ENCODE measurements at places on chromosomes 7 and 10.

- DNase-seq = no peak
Measured at GRCh38 chr10:79928028-79928583, 20.8 kb downstream of the SFTPD start.

DNA sequence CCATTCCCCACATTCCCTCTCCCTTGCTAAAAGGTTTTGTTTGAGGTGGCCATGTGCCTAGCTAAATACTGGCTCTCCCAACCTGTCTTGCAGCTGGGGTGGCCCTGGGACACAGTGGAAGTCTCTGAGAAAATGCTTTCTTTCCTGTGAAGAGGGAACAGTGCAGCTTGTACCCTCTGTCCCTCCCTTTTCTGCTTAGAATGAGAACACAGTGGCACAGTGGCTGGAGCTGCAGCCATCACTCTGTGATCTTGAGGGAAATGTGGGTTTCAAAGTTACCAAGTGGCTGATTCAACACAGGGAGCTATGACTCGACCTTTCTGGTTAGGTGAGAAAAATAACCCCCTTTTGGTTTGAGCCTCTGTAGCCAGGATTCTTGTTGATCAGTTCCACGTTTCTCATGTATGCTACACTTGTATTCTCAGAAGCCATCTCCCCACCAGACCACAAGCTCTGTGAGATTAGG, 62.7 kb upstream of the CARD11 start:
- DNase-seq = no peak

DNA sequence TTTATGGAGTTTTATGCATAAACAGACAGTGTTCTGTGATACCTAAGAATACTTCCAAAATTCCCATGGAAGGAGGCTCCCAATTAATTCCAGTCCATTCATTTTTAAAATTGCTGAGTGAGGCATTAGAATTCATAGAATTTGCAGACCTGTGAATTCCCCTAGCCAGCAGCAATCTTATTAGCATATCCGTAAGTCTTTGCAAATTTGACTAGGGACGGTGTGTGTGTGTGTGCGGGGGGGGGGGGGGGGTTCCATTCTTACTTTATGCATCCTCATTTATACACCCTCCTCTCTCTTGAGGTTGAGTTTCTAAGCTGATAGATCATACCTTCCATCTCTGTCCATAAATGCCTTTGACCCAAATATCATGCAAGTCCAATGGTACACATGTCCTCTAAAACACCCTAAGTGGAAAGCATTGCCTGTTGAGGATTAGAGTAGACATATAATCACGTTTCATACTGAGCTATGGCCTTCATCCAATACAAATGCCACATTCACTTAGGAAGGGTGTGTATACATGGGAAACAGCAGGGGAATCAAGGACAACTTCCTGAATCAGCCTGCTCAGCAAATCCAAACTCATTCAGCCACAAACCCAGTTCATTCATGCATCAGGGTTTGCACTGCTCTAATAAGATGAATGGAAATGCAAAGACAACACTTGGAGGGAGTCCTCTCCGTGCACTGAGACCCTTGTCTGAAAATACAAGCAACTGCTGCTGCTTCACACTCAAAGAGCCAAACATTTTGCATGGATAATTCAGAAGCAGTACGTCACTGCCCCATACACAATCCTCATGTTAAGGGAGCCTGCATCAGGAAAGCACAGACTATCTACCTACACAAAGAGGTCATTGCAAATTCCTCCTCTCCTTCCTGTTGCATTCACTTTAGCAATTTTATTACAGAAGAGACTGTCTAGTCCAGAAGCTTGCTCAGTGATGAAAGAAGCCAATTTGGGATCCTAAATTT, 350.8 kb downstream of the KCNMA1 start:
- DNase-seq = peak; percentile 2

GRCh38 chr10:13893926-13894325, 307.2 kb downstream of the PRPF18 start:
- no peak for DNase-seq

- no peak for DNase-seq
Measured at GRCh38 chr7:27920281-27920946, 180.5 kb downstream of the TAX1BP1 start.

DNA sequence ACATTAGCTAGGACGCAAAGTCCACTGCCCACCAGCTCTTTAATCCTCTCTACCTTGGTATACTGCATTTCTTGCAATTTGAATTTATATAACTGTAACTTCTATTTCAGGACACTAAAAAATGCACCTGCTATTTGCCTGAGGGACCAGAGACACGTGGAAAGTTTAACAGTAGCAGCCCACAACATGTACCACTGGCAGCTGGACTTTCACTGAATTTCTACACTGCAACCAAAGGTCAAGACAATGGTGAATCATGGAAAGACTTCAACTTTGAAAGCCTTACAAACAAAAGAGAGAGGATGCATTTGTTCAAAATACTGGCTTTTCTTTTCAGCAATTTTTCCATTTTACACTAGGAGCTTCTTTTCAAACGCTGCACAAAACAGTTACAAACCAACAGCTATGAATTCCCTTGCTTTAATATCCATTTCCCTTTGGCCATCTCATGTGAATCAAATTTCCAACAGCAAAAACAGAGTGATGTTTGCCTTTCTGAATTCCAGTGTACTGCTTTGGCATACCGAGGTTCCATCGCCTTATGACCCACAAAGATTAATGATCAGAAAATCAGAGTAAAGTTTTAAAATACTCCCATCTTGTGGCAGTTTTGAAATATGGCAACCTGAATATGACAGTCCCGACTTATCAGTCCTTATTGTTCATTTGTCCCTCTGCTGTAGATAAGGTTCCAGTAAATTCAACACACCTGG, 29.9 kb upstream of the HNRNPH3 start:
- DNase-seq = peak; percentile 80

- peak; percentile 80 for DNase-seq
Measured at GRCh38 chr7:16646472-16647072, 591 bp downstream of the BZW2 start.

- DNase-seq = no peak
Measured at GRCh38 chr10:72622271-72622670, 3.6 kb downstream of the MICU1 start.

GRCh38 chr10:48805411-48805810, 120.7 kb downstream of the WDFY4 start:
- DNase-seq = no peak

- DNase-seq = peak; percentile 38
Measured at GRCh38 chr7:69847921-69848612, 249.8 kb downstream of the AUTS2 start.

DNA sequence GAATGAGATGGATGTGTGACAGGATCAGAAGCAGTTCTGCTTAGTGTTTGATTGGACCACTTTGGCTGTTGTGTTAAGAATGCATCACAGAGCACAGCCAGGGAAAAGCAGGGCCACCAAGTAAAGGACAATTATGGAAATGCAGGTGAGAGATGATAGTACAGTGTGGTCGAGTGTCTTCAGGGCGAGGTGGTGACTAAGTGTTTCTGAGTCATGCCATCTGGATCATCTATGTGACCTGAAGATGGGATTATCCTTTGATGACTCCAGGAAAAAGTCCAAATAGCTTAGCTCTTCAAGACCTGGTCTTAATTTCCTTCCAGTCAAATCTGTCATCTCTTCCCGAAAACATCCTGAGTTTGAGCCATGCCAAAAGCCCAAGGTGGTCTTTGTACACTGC, 523.2 kb upstream of the IGFBP3 start:
- DNase-seq = peak; percentile 68

DNA sequence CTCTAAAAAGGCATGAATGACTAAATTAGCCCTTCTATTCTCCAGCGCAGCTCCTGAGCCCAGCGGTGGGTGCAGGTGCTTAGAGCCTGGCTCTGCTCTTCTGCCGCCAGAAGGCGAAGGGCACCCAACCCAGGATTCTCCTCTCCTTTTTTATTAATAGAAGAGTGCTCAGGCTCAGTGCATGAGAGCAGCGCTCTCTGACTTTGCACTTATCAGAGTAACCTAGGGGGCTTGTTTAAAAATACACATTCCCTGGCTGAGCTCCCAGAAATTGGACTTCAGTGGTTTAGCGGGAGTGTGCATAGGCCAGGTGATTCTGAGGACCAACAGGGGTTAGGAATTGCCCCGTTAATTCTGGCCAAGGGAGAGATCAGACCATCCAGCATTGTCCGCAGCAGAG, 1.7 kb upstream of the PFKP start:
- DNase-seq = no peak

GRCh38 chr7:22333680-22334141, 23.2 kb downstream of the RAPGEF5 start:
- DNase-seq = peak; percentile 46

GRCh38 chr10:25206693-25207414, 32.1 kb downstream of the GPR158 start:
- DNase-seq = no peak

GRCh38 chr10:79047875-79048638, 20.7 kb upstream of the ZMIZ1 start:
- DNase-seq = no peak

DNA sequence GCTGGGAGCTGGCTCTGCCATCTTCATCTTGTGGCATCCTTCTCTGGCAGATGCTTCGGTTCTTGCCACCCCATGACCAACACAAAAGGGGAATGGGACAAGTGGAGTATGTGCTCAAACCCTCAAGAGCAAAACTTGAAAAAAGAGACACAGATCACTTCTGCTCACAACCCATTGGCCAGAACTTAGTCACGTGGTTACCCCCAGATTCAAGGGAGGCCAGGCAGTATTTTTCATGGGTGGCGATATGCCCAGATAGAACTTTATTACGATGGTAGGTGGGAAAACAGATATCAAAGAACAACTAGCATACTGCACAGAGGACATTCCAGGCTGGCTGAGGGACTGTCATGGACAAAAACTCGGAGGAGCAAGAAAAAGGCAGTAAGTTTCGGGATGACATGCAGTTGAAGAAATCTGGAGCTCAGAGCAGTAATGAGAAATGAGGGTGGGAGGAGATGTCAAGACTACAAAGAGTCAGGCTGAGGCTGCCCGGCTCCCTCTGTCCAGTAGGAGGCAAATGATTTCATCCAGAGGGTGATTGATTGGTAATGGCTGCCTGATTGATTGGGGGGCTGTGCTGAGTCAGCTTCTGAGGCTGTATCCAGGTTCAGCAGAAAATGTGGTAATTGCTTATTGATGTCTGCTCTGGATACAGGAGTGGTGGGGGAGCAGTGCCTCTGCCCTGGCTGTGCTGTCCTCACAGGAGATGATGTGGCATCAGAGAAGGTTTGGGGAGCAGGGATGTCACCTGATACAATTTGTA, 25.3 kb downstream of the COL13A1 start:
- DNase-seq = no peak

GRCh38 chr10:80646366-80646765, 108.7 kb downstream of the SH2D4B start:
- no peak for DNase-seq

- DNase-seq = no peak
Measured at GRCh38 chr7:104836976-104837375, 177.0 kb upstream of the KMT2E start.

DNA sequence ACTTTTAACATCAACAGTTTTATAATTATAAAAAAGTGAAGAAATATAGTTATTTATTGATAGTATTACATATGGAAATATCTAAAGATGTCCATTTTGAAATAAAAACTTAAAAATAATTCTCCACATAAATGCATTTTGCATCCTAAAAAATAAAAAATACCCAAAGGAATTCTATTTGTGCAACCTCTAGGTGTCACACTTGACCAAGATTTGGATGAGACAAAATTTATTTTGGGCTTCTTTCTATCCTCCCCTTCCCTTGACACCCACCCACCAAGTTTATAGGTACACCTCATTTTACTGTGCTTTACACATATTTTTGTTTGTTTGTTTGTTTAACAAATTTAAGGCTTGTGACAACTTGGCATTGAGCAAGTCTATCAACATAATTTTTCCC, 3.3 kb upstream of the THSD7A start:
- DNase-seq = peak; percentile 15

DNA sequence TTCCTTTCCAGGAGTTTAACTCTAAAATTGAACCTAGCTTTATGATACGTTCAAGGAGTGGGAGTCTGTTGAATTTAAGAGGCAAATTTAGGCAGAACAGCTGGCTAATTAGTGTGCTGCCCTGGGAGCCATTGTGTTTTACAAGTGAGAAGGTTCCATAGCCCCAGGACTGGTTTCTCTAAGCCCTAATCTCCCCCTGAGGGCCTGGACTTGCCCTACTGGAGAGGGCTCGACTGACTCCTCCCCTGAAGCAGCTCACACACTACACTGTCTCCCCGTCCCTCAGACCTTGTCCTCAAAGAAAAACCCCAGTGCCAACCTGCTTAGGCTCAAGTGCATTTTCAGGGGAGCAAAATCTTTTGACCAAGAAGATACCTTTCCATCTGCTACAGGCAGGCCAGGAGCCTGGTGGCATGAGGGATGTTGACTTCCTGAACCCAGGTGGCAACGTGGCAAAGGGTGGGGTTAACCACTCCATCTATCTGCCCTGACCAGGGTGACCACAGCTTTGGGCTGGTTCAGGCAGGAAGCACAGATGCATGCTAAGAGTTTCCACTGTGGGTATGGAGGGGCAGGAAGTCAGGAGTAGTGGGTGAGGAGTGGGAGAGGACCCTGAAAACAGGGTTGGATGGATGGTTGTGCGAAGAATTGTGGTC, 68.9 kb upstream of the CARD11 start:
- no peak for DNase-seq

DNA sequence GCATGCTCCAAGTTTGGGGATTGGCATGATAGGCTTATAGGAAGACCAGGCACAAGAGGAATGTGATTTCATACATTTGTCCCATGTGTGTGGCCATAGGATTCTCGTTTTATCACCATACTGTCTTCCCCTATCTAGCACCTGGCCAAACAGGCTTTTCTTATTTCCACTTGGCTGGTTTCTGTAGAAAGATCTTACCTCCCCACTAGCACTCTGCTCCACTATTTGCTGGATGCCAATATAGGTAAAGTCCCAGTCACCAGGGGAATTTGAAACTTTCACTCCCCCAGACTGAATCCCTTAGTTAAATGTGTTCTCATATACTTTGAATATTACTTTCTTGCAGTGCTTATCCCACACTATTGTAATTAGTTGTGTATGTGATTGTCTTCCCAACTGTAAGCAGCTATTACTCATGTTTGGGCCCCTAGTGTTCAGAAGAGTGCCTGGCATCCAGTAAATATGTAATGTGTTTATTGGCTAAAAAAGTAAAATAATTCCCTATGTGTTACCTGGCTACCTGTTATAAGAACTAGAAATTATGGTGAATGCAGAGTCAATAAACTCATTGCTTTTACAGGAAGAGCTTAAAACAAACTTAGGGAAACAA, 109.0 kb downstream of the LRMDA start:
- no peak for DNase-seq

GRCh38 chr10:78775891-78776290, 292.9 kb upstream of the ZMIZ1 start:
- no peak for DNase-seq

GRCh38 chr10:97830064-97830463, 19.6 kb upstream of the GOLGA7B start:
- DNase-seq = no peak

- no peak for DNase-seq
Measured at GRCh38 chr7:132782777-132783640, 206.7 kb upstream of the PLXNA4 start.

Measured in NCI-H82 (cell line).